ENCODE measurements at places on chromosomes 7 and 10.

- DNase-seq: no peak
These were observed 102.7 kb downstream of the CUBN start for GRCh38 chr10:17026686-17027485.

DNA sequence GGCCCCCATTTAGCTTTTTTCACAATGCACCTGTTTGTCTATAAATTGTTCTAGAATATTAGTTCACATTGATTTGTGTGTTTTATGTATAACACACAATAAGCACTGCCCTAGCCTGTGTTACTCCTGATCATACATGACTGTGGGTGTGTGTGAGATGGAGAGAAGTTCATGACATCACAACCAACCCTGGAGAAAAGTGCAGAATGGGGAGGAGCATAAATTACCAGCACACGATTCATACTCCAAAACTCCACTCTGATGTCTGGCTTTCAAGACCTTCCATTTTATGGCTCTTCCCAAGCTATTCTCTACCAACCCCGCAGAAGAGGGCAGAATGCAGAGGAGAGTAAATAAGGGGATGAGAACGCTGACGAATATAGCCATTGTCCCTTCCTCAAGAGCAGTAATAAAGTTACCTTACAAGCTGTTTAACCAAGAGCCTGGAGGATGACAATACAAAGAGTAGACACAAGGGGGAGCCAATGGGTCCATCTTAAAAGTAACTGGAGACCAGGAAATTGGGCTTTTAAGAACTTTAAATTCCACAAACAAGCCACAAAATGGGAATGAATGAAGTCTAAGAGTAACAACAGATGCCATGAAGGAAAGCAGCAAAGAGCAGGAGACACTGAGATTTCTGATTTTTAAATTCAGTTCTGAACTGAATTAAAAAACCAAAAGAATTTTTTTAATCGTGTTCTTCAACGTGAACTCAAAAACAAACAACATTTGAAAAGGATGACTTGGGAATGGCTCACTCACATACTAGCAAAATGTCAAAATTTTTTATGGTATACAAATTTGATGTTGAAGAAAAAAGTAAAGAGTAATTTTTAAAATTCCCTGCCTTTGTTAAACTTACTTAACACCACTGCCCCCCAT is 159.6 kb downstream of the PARD3 start:
- DNase-seq: peak; percentile 48

DNA sequence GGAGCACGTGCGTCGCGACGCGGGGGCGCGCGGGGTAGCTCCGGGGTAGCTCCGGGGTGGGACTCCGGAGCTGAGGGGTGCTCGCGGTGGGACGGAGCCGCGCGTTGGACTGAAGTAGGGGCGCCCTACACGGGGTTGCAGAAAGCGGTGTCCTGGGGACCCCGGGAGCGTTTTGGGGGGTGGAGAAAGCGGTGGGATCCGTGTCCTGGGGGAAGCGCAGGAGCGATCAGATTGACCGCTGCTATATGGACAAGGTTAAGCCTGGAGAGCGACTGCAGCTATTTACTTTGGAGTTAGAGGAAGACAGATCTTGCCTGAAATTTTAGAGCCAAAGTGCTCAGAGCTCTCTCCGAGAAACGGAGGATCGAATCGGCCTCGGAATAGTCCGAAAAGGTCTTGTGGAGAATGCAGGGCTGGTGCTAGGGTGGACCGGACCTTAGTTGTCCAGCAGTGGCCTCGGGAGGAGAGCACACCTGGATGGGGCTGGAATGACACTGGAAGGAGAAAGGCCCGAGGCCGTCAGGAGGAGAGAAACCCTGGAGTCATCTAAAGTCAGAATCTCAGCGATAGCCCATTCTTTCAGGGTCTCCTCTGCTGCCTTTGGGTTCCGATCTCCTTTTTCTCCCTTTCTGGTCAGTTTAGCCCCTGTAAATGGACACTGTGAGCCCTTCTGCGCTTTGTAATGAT is 564 bp downstream of the PDSS1 start:
- no peak for DNase-seq

GRCh38 chr10:6062101-6062771 is at the start of gene IL2RA:
IL2RA (minus strand) TSS chr10:6062367; CDS start chr10:6062151, 216 bp downstream.
- no peak for DNase-seq

GRCh38 chr10:131088619-131089018 is 222.9 kb downstream of the TCERG1L start:
- DNase-seq: no peak

- DNase-seq: no peak
These were observed 30.0 kb upstream of the SAMD9L start for GRCh38 chr7:93178213-93178612.

GRCh38 chr10:10584161-10584560 is 433.5 kb upstream of the CELF2 start:
- no peak for DNase-seq

GRCh38 chr10:16439295-16439694 is 2.5 kb downstream of the PTER start:
- DNase-seq: no peak

- no peak for DNase-seq
These were observed 9.8 kb upstream of the GIMAP5 start for GRCh38 chr7:150727381-150727780.

- no peak for DNase-seq
These were observed 55.0 kb downstream of the PDIA4 start for GRCh38 chr7:148973256-148973655.

- no peak for DNase-seq
These were observed 254.1 kb downstream of the KIAA1217 start for GRCh38 chr10:24462889-24463552.

GRCh38 chr10:2340831-2341647 is 603.7 kb upstream of the ADARB2 start:
- DNase-seq: no peak

- DNase-seq: no peak
These were observed 140.9 kb downstream of the PTPRN2 start for GRCh38 chr7:158446706-158447105.

DNA sequence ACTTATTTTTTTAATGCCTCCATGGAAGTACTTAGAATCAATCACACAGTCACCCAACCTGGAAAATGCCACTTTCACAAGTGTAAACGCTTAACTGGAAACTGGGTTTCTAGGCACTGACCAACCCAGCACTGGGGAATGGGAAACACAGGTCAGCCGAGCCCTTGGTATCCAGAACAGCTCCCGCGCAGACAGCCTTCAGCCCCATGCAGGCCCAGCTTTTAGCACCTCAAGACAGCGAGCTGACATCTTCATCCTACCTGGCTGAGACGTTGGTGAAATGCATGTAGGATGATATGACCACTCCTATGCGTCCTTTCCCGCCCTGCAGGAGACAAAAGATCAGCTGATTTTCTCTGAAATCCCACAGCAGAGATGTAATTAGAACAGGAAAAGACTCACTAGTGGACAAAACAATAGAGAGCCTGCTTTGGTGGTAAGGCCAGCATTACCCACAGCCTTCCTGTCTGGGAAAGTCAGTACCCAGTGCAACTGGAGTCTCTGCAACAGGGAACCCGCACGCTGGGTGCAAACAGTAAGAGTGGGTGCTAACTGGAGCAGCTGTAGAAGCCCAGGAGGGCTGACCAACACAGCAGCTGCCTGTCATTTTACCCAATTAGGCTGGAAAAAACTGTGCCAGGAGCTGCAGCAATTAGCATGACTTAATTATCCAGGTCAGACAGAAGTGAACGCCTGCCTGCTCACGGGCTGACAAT is 153.7 kb downstream of the TNS3 start:
- DNase-seq: no peak

DNA sequence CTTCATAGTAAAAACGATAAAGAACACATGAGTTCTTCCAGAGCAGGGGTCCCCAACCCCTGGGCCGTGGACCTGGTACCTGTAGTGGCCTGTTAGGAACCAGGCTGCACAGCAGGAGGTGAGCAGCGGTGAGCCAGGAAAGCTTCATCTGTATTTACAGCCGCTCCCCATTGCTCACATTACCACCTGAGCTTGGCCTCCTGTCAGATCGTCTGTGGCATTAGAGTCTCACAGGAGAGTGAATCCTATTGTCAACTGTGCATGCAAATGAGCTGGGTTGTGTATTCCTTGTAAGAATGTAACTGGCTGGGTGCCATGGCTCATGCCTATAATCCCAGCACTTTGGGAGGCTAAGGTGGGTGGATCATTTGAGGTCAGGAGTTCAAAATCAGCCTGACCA is 229.5 kb downstream of the CNTNAP2 start:
- DNase-seq: no peak

- no peak for DNase-seq
These were observed 128.4 kb downstream of the ALOX5 start for GRCh38 chr10:45502458-45502857.

Data from SHP77 treated with DMSO at 0.1 percent for 48 hours (cell line).